Occipital lobe (tissue), 3 donors: ENCODE measurements at places on chromosomes 12 and 14.
A peak's percentile ranks its signal among the peaks of the same experiment; 100 is the strongest.

- no peak for DNase-seq
Measured at GRCh38 chr12:132218915-132219314, 74.7 kb downstream of the NOC4L start.

GRCh38 chr14:53193193-53193592 is 40.1 kb upstream of the DDHD1 start:
- no peak for DNase-seq

DNA sequence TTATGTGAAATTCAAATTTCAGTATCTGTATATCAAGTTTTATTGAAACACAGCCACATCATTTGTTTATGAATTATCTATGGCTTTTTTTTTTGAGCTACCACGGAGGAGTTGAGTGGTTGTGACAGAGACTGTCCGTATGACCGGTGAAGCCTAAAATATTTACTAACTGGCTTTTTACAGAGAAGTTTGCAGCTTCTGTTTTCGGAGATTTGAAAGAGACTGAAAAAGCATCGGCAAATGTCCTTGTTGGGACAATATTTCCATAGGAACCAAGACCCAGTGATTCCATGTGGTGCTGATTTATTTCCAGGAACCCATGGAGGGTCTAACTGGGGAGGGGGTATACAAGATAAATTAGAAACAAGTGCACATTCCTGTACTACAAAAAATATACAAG is 56.2 kb downstream of the RGS6 start:
- no peak for DNase-seq

GRCh38 chr14:91012045-91012444 is 48.4 kb downstream of the RPS6KA5 start:
- DNase-seq, result no peak

- DNase-seq, result no peak
Measured at GRCh38 chr12:52070185-52070925, 577 bp downstream of the ATG101 start.

- DNase-seq, result no peak
Measured at GRCh38 chr14:57464008-57464730, 29.5 kb downstream of the CCDC198 start.

DNA sequence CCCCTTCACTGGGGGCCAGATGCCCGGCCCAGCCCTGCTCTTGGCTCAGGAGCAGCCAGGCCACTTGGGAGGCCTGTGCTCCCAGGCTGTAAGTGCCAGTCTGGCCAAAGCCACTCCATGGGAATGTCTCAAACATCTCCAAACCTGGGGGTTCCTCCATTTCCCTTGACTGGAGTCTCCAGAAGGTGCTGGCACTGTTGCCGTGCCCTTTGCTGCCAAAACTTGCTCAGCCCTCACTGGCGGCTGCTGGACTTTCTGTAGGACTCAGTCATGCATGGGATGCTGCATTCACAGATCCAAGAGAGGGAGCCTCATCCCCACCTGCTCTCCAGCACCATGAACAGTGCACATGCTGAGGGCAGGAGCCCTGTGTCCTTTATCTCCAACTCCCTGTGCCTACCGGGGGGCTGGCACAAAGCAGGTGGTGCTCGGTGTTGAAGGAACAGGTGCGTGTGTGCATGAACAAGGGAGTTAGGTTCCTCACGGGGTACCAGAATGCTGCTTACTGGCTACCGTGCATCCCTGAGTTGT is 9.6 kb upstream of the OTUB2 start:
- DNase-seq, result no peak

DNA sequence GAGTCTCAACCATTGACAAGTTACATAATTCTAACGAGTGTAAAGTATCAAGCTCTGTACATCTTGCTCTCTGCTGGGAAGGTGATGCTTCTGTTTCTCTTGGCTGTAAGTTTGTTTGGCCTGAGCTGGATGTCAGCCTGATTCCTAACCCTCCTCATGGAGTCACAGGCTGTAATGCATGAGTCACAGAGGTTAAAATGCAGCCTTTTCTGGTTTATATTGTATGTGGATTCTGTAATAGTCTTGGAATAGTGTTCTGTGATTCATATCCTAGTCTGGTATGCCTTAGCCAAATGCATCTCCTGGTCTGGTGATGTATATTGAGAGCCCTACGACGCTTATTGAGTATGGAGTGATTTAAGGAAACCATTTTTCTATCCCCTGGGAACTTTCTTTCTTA is 104.5 kb upstream of the FRMD6 start:
- DNase-seq, result no peak

- DNase-seq, result no peak
Measured at GRCh38 chr12:54977857-54978256, 6.7 kb downstream of the TESPA1 start.

DNA sequence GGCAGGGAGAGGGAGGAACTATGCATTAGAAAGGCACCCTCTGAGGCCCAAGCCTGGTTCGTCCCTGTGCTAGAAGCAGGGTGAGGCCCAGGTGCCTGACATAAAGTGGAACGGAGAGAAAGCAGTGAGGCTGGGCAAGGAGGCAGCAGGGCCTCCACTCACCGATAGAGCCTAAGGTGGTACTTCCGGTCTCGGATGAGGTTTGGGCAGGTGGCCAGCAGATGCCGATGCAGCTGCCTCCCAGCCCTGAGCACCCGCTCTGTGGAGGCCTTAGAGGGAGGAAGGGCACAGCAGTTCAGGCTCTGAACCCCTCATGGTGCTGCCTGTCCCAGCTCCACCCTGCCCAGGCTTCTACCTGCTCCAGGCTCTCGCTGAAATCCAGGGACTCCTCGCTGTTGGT is 7.1 kb downstream of the RAPGEF3 start:
- no peak for DNase-seq

GRCh38 chr12:75881920-75882319 is 149.7 kb downstream of the PHLDA1 start:
- no peak for DNase-seq

DNA sequence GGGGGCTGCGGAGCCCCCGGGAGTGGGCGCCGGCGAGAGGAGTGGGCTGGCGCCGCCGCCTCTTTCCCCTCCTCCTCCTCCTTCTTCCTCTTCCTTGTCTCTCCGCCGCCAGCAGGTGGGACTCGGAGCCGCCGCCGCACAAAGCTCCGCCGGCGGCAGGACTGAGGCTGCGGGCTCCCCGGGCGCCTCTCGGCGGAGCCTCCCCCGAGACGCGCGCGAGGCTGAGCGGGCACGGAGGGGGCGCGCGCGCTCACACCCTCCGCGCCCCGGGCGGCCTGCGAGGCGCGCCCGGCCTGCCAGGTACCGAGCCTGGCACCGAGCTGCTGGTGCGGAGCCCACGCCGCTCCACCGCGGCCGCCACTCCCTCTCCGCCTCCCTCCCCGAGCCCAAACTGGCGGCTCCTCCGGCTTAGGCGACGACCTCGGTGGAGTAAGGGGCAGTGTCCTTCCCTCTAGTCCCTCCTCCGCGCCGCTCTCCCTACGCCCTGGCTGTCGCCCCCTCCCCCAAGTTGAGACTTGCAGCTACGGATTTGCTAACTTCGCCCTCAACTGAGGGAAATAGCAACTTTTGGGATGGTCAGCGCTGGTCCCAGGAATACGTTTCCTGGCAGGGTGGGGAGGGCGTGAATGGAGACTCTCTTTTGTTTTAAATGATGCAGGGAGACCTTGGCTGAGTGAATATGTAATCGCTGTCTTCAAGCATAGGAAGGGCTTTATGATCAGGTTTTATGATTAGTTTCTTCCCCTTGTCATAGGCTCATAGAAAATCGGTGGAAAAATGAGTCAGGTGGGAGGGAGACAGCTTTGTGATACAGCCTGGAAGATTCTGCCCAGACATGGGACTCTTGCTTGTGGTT is 199.5 kb upstream of the CAND1 start:
- peak; percentile 15 for DNase-seq

GRCh38 chr14:99004112-99004511 is 267.9 kb downstream of the BCL11B start:
- no peak for DNase-seq

- no peak for DNase-seq
Measured at GRCh38 chr12:83473408-83474095, 786.8 kb downstream of the TMTC2 start.

DNA sequence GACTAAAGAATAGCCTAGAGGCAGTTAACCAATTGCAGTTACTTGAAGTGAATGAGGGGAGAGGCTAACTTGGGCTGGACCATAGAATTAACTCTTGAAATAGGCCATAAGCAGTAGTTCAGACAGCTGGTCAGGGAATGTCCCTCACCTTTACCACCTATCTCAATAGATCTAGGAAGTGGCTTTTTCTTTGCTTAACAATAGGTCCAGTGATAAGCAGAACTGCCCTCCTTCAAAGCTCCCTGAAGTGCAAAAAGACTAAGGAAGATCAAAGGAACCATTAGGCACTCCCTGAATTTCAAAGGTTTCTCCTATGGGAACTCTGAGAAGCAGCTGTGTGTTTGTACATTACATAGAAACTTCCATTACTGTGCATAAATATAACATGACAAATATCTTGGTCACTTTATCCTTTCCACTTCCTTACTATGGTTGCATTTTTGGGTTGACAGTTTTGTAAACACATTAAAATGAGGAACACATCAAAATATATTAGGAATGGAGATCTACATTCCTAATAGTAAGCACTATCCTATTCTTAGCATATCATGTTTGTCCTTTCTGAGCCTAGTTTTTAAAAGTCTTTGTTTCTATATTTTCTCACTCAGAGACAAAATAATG is 7.2 kb upstream of the NAA30 start:
- DNase-seq, result no peak

GRCh38 chr12:40168868-40169267 is 55.9 kb upstream of the LRRK2 start:
- no peak for DNase-seq

DNA sequence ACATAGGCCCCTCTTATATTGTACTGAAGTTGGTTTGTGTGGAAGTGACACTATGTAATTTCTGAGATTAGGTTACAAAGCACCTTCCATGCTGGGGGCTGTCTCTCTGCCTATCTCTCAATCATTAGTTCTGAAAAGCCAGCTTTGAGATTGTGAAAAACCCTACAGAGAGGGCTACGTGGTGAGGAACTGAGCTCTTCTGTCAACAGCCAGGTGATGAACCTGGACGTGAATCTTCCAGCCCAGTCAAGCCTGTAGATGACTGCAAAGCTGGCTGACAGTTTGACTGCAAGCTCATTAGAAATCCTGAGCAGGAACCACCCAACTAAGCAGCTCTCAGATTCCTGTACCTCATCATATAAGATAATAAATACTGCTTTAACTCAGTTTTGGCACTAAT is 36.3 kb upstream of the BBS10 start:
- no peak for DNase-seq

DNA sequence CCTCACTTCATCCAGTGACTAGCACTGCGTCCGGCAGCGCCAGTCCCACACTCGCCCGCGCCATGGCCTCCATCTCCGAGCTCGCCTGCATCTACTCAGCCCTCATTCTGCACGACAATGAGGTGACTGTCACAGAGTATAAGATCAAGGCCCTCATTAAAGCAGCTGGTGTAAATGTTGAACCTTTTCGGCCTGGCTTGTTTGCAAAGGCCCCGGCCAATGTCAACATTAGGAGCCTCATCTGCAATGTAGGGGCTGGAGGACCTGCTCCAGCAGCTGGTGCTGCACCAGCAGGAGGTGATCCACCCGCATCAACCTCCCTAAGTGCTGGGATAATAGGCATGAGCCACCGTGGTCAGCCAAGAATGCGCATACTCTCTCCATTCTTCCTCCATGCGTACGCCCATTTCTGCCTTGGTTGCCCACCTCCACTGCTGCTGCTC is 59.9 kb downstream of the IRF2BPL start:
- no peak for DNase-seq

GRCh38 chr14:45065540-45065939 is 18.4 kb upstream of the PRPF39 start:
- DNase-seq, result no peak

GRCh38 chr14:24377657-24378056 is 9.7 kb downstream of the NFATC4 start:
- DNase-seq, result no peak

DNA sequence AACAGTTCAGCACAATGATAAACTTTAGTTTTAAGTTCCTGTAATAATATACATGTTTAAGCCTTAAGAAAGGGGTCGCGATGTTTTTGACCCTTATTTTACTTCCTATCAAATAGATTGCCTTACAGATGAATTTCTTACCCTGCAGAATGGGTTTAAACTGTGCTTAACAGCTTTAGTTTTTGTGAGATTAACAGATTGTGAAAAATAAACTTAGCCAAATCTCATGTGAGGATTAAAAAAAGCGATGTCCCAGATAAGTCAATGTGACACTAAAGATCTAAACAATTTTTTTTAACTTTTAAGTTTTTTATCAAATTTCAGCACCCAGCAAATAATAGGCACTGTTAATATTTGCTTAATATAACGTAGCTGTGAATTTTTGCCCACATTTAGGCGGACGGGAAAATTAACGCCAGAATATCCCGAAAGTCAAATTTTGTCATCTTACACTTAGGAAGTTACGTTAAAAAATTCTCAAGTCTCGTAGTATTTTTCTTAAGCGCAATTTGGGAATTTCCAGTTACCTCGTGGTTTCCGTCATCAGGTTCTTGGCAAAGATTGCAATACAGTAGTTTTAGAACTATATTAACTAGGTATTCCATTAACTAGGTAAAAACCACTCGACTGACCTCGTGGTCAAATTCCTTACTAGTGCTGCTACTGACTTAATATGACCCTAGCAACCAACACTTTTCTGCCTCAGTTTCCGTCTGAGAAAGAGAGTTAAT is 1.2 kb downstream of the HNRNPC start:
- DNase-seq, result no peak

- DNase-seq, result no peak
Measured at GRCh38 chr14:51228890-51229289, 11.2 kb upstream of the TMX1 start.

DNA sequence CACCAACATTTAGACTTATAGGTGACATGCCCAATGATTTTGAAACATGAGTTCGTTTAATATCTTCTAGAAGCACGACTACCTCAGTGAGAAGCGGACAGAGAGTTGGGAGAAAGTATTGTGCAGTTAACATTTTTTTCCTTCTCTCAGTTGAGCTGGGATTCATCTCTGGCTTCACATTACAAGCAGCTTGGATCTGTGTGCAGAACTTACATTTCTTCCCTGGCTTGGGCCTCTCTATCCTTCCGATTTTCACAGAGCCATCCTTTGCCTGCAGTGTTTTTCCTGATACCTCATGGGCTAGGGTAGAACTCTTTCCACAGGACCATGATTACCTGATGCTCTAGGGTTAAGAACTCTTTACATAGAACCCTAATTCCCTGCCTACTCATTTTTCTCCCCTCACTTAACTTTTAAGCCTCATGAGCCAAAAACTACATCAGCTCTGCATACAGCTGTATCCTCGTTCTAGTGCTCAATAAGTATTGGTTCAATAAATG is 86.5 kb downstream of the FLRT2 start:
- no peak for DNase-seq

DNA sequence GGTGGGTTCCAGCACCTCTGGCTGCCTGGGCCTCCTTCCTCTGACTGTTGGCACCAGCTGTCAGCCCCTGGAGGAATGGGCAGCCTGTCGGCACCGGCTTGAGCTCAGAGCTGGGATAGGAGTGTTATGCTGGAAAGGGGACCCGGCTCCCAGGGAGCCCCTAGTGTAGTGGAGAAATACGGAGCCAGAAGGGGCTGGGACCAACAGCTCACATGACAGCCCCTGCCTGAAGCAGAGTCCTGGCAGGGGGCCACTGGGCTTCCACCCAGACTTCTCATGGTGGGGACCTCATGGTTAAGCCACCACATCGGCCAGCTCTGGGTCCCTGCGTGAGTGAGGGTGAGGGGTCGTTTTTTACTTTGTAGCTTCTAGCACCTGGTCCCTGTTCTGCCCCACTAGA is 174.5 kb downstream of the TSPAN9 start:
- no peak for DNase-seq

GRCh38 chr12:78430551-78430950 is 434.0 kb upstream of the SYT1 start:
- no peak for DNase-seq

- peak; percentile 51 for DNase-seq
Measured at GRCh38 chr12:93819050-93819491, 141.9 kb downstream of the CRADD start.
